Neural progenitor cell (in vitro differentiated cells): ENCODE measurements at places on chromosomes 7 and 10.

DNA sequence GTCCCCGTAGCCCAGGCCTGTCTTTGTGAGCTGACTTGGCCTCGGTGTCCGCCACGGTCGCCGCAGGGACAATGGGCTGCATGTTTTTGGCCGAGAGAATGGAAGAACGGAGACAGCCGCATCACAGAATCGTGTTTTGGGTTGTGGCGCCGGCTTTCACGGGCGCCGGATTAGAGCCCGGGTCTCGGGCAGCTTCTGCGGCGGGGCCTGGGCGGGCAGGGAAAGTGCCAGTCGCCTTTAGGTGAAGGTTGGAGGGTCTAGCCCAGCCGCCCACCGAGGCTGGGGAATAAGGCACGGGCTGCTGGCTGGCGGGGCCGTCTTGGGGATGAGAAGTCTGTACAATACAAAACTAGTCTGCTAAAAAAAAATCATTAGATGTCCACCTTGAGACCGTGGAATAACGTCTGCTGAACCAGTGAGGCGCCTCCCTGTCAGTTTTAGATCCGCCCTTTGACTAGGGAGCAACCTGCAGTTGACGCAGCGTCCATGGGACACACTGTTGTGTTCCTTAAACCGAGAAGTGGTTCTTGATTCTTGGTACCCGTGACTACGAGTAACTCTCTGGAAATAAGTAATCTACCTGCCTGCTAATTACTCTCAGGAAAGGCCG is 577 bp downstream of the DNAJB9 start:
- DNase-seq, result peak; percentile 64

DNA sequence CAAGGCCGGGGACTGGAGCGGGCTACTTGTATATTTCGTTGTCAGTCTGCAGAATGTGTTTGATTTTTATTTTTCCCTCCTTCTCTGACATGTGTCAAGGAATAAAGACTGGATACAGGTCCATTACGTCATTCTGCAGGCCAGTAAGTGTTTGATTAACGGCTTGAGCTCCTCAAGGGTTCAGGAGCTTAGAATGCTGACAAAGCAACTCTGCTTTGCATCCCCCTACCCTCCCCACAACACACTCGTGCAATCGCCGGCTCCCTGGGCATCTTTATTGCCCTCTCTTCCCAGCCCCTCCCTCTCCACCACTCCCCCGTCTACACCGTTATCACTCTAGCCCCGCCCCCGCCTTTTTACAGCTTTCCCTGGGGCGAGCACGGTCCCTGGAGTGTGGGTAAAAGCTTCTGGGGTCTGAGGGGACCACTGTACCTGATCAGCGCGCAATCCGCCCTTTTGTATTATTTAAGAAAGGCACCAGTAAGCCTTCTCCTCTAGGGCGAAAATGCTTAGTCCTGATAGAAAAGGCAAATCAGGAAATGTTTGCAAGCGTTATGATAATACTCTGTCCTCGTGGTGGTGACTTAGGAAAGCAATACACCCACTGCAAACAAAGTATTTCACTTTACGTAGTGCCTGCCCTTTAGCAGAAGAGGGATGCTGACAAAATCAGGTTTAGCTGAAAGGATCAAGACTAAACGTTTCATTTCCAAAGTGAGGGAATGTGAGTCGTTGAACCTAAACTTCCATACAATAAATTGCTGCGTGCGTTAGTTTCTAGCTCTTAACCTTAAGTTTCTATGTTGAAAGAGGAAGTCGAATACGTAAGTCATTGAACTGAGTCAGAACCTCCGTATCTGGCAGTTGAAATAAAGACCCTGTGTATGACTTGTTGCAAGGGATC is 1.4 kb upstream of the CREB5 start:
- peak; percentile 61 for DNase-seq

DNA sequence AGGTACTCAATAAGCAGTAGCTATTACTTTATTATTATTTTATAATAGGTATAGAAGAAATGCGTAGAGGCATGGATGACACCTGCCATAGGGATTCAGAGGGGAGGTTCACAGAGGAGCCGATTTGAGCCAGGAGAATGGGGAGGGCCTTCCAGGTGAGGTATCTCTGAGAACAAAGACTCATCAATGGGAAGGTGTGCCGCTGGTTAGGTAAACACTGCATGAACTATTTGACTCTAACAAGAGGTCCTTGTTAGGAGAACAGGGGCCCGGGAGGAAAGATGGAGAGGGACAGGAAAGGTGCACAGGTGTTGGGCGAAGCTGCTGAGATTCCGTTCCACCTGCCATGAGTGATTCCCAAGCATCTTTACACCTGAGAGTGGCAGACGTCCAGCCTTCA is 41.8 kb upstream of the TMEM273 start:
- DNase-seq, result no peak

DNA sequence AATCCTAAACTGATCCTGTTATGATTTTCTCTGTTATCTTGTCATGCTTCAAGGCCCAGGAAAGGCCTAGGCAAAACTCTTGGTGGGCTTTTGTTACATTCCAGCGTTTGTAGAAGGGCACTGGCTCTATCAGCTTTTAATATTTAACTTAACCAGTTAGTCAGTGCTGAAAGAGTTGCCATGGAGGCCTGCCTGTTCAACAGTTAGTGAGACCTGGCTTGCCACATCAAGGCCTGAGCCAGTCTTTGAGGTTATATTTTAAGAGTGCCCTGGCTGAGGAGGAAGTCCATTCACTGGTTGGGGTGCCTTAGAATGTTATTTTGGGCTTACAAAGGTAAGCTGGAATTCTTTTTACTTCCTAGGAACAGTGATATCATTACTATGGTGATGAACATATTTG is 144.1 kb upstream of the NRG3 start:
- DNase-seq, result no peak

- no peak for DNase-seq
Observed at GRCh38 chr7:81298951-81299666, 380.3 kb upstream of the SEMA3C start.

DNA sequence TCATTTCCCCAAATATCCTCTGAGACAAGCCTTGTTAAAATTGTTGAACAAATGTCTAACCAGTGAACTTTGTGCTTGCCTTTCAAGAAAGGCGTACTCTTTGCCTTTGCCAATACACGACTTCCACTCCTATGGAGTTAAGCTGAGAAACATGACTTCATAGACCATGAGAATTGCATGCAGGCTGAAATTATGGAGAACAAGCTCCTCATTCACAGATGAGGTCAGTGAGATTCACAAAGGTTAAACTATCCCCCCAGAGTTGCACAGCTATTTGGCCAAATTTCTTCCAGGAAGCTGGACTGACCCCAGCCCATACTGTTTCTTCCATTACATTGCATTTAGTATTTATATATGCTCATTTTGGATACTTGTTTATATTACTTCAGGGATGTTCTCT is 221.4 kb upstream of the SEMA3C start:
- DNase-seq, result no peak

GRCh38 chr10:15349112-15349511 is 22.0 kb downstream of the FAM171A1 start:
- DNase-seq, result no peak

- no peak for DNase-seq
Observed at GRCh38 chr7:154729056-154729455, 273.9 kb downstream of the PAXIP1 start.

DNA sequence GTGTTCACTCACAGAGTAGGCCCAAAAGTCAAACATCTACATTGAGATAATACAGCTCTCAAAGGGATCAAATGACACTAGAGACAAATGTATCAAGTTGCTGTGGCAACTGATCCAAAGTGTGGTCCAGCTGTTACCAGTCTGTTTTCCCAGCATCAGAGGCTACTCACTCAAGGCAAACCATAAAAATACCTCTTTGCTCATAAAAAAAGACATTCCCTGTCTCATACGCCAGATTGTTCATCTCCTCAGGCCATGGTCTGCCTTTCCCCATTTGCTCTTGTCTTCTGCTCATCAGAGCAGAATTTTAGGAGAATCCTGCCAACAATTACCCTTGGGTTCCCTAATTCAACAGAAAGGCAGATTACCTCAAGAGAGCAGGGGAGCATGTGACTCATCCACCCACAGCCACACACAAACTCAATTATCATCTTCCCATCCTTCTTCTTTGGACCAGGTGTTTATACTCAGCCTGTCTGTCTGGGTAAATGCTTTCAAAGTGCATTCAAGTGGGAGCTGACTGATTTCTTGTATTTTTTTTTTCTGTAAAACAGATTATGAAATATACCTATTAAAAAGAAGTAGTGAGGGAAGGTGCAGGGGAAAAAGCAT is 226.5 kb upstream of the HPS1 start:
- DNase-seq, result no peak

DNA sequence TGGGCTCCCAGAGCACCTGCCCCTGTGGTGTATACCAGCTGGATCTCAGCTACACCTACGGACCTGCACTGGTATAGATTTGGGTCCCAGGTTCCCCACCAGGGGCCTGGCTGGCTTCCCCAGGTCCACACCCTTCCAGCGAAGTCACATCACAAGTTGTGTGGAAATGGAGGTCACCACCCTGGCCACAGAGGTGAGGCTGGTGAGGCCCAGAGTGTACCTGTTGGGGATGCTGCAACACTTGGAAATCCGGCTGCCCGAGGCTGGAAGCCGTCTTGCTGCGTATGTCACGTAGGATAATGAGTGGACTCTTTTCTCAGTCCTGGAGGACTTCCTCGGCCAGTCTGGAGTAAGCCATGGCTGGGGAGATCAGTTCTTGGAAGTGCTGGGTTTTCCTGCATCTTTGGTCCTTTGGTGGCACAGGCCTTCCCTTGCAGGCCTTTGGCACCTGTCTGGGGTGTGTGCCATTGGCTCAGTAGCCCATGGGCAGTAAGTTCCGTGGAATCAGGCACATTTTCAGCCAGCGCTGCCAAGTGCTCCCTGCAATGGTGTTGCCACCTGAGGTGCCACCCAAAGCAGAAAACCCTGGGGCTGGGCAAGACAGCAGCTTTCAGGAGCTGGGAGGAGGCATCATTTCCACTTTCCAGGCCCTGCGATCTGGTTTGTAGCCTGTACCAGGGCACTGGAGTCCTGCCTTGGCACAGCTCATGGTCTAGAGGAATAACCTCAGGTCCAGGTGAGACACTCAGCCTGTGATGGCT is 97.9 kb downstream of the LHPP start:
- no peak for DNase-seq

GRCh38 chr10:34766811-34767494 is 48.1 kb downstream of the PARD3 start:
- peak; percentile 26 for DNase-seq

GRCh38 chr10:105073999-105074398 is 432.9 kb downstream of the SORCS3 start:
- no peak for DNase-seq

GRCh38 chr7:44959433-44959951 is 19.3 kb downstream of the MYO1G start:
- no peak for DNase-seq

GRCh38 chr10:114526126-114526503 is 121.8 kb upstream of the AFAP1L2 start:
- no peak for DNase-seq

- no peak for DNase-seq
Observed at GRCh38 chr7:99953649-99954048, 22.2 kb downstream of the AZGP1 start.

DNA sequence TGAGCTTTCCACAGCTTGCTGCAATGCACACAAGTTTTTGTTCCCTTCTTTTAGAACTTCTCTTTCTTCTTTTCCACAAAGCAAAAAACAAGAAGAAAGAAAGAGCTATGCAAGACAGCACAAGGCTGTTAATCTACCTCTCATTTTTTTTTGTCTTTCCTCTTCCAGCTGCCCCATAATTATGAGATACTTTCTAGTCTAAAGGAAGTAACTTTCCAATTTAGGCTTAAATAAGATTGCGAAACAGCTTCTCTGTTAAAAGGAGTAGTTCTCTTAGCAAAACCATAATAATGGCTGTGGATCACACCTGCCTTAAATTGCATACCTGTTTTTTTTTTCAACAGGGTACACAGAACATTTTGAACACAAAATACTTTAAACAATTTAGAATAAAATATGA is 56.0 kb downstream of the NDUFB2 start:
- no peak for DNase-seq

GRCh38 chr7:32670110-32671025 is 175.1 kb downstream of the AVL9 start:
- peak; percentile 7 for DNase-seq

- DNase-seq, result no peak
Observed at GRCh38 chr10:28489206-28489605, 43.7 kb upstream of the WAC start.

- DNase-seq, result peak; percentile 85
Observed at GRCh38 chr10:43282881-43283280, 16.0 kb upstream of the RASGEF1A start.

DNA sequence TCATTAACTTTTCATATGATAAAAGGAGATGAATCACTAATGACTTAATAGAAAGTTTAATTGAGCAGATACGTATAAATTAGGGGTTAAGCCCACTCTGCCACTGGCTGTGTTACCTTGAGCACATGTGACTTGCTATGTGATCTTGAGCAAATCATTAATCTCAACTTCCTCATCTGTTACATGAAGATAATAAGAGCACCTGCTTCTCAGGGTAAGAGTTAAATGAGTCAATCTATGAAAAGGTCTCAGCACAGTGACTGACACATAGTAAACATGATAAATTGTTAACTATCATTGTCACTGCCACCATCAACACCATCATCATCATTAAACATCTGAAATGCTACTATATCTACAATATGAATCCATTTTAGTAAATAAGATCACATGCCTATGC is 110.8 kb downstream of the TPK1 start:
- no peak for DNase-seq

DNA sequence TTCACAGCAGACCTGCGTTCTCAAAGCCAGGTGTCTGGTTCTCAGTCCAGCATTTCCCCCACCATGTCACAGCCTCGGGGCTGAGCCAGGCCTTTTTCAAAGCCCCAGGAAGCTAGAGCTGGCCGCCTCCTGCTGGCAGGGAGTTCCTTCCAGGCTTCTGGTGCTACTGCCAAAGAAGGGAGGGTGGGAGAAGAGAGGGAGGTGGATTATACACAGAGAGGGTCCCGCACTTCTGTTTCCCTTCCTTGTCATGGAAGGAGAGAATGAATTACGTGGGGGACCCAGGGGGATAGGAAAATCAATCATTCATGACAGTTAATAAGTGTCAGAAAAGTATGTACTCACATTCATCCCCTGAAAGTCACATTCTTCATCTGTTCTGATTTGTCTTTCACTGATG is 600 bp upstream of the LGI1 start:
- peak; percentile 39 for DNase-seq

- DNase-seq, result no peak
Observed at GRCh38 chr10:1084011-1084950, 28.1 kb downstream of the WDR37 start.

GRCh38 chr7:88668591-88668990 is 90.9 kb upstream of the ZNF804B start:
- DNase-seq, result no peak

DNA sequence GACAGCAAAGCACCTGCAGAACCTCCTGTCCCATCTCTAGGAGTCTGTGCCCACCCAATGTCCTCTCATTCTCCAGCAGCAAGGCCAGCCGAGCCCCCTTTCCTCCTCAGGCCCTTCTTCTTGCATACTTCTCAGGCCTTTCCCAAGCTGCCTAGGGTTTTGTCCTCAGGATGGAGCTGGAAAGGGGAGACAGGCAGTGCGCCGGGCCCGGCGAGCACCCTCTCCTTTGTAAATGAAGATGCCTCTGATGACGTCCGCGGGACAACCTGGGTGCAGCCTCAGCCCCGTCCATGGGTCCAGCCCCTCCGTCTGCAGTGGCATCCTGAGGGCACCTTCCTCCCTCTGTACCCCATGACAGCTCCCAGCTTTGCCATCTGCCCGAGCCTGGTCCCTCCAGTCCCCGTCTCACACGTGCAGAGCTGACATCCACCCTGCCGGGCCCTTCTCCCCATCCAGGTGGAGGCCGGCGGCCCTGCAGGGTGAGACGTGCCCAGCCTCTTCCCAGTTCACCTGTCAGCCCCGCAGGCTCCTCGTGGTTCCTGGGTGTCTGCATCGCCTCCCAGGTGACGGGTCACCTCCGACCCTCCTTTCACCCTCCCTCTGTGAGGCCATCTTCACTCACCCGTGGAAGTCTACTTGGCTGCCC is 36.4 kb downstream of the JAKMIP3 start:
- DNase-seq, result no peak
